Activated T-helper 9 cell treated with anti-CD3 and anti-CD28 coated beads, Interleukin-2, amount 50 U/mL, for 16 hours (primary cell): ENCODE measurements at places on chromosomes 5 and 9.

DNA sequence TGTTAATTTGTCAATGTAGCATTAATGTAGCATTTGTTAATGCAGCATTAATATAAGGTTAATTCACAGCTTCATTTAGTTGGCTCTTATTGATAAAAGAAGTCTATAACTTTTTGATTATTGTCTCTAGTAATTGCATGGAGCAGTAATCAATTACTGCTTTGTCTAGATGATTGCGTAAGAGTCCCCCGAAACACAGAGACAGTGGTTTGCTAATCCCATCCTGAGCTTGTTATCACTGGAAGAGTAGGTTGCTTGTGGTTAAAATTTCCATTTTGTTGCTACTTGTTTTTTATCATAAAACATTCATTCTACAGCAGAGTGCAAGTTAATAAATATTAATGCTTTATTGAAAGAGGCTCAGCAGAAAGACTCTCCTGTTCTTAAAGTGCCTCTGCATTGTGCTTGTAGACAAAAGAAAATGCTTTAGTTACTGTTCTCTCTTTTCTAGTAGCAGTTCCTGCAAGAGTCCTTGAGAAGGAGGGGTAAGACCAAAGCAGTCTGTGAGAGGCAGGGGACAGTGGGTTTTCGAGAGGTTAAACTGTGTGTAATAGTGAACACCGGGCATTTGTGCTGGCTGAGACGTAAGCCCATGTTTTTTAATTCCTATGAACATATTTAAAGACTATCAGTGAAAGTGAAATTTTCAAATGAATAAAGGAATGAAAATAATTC is 291.7 kb downstream of the TRPM3 start:
- DNase-seq = no peak

DNA sequence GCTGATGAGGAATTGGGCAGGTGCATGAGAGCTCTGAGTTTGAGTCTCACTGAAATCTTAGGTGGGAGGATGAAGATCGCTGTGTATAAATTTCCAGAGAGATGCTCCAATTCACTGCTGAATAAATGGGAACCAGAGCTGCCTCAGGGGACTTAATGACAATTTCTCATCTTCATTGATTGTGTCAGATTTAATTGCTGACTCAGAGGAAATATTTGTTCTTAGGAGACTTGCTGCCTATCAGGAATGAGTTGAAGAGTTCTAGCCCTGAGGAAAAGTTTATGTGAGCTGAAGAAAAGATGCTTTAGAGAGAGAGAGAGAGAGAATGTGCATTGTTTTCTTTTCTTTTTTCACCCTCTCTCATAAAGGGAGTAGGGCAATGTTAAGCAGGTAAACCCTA is 827.5 kb upstream of the WWC1 start:
- no peak for DNase-seq

GRCh38 chr9:1461812-1462211 is 411.7 kb downstream of the DMRT2 start:
- no peak for DNase-seq

GRCh38 chr9:129873563-129874190 is 38.4 kb downstream of the USP20 start:
- DNase-seq = no peak

- DNase-seq = no peak
Measured at GRCh38 chr9:116096853-116097252, 56.7 kb upstream of the PAPPA start.

GRCh38 chr9:81473708-81474107 is 215.6 kb downstream of the TLE1 start:
- no peak for DNase-seq

GRCh38 chr9:91698266-91698665 is 251.8 kb downstream of the ROR2 start:
- DNase-seq = no peak

- DNase-seq = no peak
Measured at GRCh38 chr9:89305868-89306267, 5.1 kb upstream of the CKS2 start.
